ENCODE measurements at places on chromosomes 5 and 9. TPM values are rescaled to one million over a fixed set of nuclear protein-coding genes. Genes with fewer than 3 reads are reported as not detected.

- peak within 1 kb of the TSS; percentile 74 for H3K4me3 ChIP-seq
- peaks cover 20% of the 10 kb centered on the region for H3K4me1 ChIP-seq
- H3K36me3 ChIP-seq = no peaks in the 10 kb centered on the region
- peak within 1 kb of the TSS; percentile 63 for H3K27ac ChIP-seq
- DNase-seq = peak; percentile 81
Observed at GRCh38 chr9:137077010-137077747, at the start of gene UAP1L1. Gene UAP1L1, plus strand, starts transcription at chr9:137077517. Its CDS starts 16 bp downstream, at chr9:137077533.

- H3K4me3 ChIP-seq = no peak overlapping the region
- H3K27ac ChIP-seq = no peak overlapping the region
- no peaks in the 10 kb centered on the region for H3K27me3 ChIP-seq
- no peak for DNase-seq
Observed at GRCh38 chr5:15440434-15440833, 59.5 kb upstream of the FBXL7 start.

GRCh38 chr9:36748322-36748899, 175.7 kb downstream of the MELK start:
- H3K4me3 ChIP-seq = no peak overlapping the region
- H3K27me3 ChIP-seq = peaks cover 15% of the 10 kb centered on the region
- H3K36me3 ChIP-seq = no peaks in the 10 kb centered on the region
- no peak for DNase-seq

The IL4 gene
- not detected for total RNA-seq

The GRM6 gene
- total RNA-seq = not detected

DNA sequence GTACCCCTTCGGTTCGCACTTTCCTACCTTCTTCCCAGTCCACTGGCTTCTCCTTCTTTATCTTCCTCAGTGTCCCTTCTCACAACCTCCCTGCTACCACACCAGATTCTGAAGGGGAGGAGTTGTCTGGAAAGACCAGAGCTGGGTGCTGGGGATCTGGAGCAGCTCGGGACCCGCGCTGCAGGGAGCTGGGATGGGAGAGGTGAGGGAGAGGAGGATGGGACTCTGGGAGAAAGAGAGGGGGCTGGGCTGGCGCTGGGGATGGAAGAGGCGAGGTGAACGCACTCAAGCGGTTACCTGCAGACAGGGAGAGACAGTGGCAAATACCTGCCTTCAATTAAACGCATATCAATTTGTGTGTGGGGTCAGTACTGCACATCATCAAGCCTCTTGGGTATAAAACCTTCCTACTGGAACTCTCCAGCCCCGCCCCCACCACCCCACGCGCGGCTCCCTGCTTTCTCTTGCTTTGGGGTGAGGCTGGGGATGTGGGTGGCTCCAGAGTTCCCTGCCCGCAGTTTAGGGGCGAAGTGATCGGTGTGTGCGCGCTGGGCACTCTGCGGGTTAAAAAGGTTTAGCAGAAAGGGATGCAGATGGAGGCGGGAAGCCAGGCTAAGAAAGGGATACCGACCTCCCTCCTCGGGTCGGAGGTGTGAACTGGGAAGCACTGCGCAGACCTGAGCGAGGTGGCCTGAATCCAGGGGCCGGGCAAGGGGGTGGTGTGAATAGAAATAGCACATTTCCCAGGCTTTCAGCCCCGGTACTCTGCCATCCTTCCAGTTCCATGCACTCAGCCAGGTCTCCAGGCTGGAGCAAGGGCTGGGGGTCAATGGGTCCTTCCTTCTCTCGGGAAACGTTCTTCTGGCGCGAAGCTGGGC, 977 bp upstream of the PAM start:
- H3K27ac ChIP-seq = peak overlapping the region; percentile 69
- DNase-seq = no peak
- peaks cover 9% of the 10 kb centered on the region for H3K27me3 ChIP-seq

GRCh38 chr9:17927616-17928015, 348.8 kb downstream of the SH3GL2 start:
- no peaks in the 10 kb centered on the region for H3K27me3 ChIP-seq
- no peaks in the 10 kb centered on the region for H3K36me3 ChIP-seq
- H3K4me1 ChIP-seq = no peaks in the 10 kb centered on the region

- peak; percentile 29 for DNase-seq
- H3K27me3 ChIP-seq = no peaks in the 10 kb centered on the region
- H3K36me3 ChIP-seq = peaks cover 35% of the 10 kb centered on the region
- peak overlapping the region; percentile 50 for H3K4me3 ChIP-seq
- H3K4me1 ChIP-seq = peaks cover 23% of the 10 kb centered on the region
Observed at GRCh38 chr5:40834391-40834848, 602 bp downstream of the RPL37 start.

The FOXI1 gene
- total RNA-seq = not detected

DNA sequence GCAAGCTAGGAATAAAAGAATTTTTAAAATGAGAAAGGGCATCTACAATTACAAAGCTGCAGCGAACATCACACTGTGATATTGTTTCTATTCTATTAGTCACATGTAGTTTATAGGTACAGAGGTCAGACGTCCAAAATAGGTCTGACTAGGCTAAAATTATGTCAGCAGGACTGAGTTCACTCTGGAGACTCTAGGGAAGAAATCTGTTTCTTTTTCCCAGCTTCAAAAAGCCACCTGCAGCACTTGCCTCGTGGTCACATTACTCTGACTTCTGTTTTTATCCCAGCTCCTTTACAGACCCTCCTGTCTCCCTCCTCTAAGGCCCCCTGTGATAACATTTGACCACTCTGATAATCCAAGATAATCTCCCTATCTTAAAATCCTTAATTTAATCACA, 5.1 kb upstream of the CKS2 start:
- H3K4me1 ChIP-seq = peaks cover 3% of the 10 kb centered on the region
- H3K4me3 ChIP-seq = no peak overlapping the region
- H3K27me3 ChIP-seq = no peaks in the 10 kb centered on the region
- H3K27ac ChIP-seq = no peak overlapping the region
- no peaks in the 10 kb centered on the region for H3K36me3 ChIP-seq
- no peak for DNase-seq

The PMPCA gene
- 24.3 TPM for total RNA-seq

DNA sequence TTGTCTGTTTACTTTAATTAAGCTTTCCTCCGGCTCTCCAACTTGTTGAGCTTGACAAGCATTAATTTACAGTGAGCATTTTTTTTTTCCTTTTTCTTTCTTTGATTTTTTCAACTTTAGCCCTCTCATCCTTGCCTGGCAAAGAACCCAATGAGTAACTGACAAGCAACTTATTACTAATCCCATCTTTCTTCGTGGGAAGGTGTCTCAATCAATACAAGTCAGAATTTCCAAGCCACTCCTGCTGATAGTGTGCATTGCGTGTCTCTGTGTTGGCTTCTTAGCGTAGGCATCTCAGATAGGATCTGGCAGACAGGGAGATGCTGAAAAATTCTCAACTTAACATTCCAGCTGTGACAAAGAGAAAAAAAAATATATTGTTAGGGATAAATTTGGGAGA, 527.7 kb upstream of the WWC1 start:
- H3K36me3 ChIP-seq = no peaks in the 10 kb centered on the region
- no peak overlapping the region for H3K27ac ChIP-seq
- H3K4me1 ChIP-seq = no peaks in the 10 kb centered on the region
- no peak overlapping the region for H3K4me3 ChIP-seq
- DNase-seq = no peak
- H3K27me3 ChIP-seq = no peaks in the 10 kb centered on the region

GRCh38 chr5:129163810-129164378, 69.3 kb downstream of the ISOC1 start:
- DNase-seq = no peak
- H3K27me3 ChIP-seq = no peaks in the 10 kb centered on the region
- no peak overlapping the region for H3K27ac ChIP-seq
- H3K4me3 ChIP-seq = no peak overlapping the region
- H3K4me1 ChIP-seq = no peaks in the 10 kb centered on the region

The SHISAL2B gene
- total RNA-seq = not detected

- no peak for DNase-seq
- H3K27me3 ChIP-seq = no peaks in the 10 kb centered on the region
- no peaks in the 10 kb centered on the region for H3K36me3 ChIP-seq
Observed at GRCh38 chr5:63650581-63650980, 311.7 kb downstream of the HTR1A start.

GRCh38 chr5:96459313-96460121, 26.5 kb upstream of the PCSK1 start:
- no peak overlapping the region for H3K27ac ChIP-seq
- H3K4me3 ChIP-seq = no peak overlapping the region
- H3K36me3 ChIP-seq = no peaks in the 10 kb centered on the region
- DNase-seq = no peak
- no peaks in the 10 kb centered on the region for H3K4me1 ChIP-seq

- peaks cover 7% of the 10 kb centered on the region for H3K4me1 ChIP-seq
- peaks cover 96% of the 10 kb centered on the region for H3K27me3 ChIP-seq
- peak; percentile 15 for DNase-seq
- no peak overlapping the region for H3K27ac ChIP-seq
- H3K4me3 ChIP-seq = no peak overlapping the region
Observed at GRCh38 chr9:132164604-132165362, 2.9 kb downstream of the NTNG2 start.

DNA sequence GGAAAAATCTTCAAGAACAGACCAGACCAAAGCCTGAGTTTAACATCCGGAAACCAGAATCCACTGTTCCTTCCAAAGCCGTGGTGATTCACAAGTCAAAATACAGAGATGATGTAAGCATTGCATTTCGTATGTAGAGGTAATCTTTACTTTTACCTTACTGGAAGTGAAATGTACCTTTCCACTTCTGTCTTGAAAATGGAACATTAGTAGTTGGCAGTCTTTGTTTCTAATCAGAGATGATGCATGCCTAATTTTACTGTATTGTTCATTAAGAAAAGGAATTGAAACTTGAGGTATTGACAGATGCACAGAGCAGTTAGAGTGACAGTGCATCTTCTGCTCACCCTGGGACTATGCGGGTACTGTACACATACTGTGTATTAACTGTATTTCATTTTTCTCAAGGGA, 34.6 kb downstream of the HABP4 start:
- H3K4me3 ChIP-seq = no peak overlapping the region
- no peaks in the 10 kb centered on the region for H3K27me3 ChIP-seq
- H3K36me3 ChIP-seq = no peaks in the 10 kb centered on the region

DNA sequence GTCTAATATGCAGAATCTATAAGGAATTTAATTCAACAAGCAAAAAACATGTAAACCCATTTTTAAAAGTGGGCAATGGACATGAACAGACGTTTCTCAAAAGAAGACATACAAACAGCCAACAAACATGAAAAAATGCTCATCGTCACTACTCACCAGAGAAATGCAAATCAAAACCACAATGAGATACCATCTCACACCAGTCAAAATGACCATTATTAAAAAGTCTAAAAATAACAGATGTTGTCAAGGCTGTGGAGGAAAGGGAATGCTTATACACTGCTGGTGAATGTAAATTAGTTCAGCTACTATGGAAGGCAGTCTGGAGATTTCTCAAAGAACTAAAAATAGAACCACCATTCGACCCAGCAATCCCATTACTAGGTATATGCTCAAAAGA, 3.1 kb upstream of the KLHL3 start:
- H3K27me3 ChIP-seq = no peaks in the 10 kb centered on the region
- no peaks in the 10 kb centered on the region for H3K36me3 ChIP-seq
- H3K4me3 ChIP-seq = no peak overlapping the region
- H3K27ac ChIP-seq = no peak overlapping the region

DNA sequence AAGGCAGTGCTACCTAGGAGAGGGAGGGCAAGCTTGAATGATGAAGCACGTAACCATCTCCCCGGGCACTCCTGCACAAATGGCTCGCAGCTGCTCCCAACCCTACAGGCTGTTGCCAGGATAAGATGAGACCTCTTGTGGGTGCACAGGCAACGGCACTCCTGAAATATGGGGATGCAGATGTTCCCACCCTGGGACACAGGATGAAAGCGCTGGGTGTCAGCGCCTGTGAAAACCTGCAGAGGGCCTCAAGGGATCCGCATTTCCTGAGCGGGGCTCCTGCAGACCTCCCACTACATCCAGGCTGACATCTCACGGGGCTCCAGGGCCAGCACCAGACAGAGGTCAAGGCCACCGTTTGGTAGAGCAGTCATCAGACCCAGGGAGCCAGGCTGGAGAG, 60.7 kb downstream of the SMIM23 start:
- H3K27ac ChIP-seq = no peak overlapping the region
- H3K4me1 ChIP-seq = no peaks in the 10 kb centered on the region
- DNase-seq = no peak
- H3K36me3 ChIP-seq = no peaks in the 10 kb centered on the region
- no peak overlapping the region for H3K4me3 ChIP-seq
- H3K27me3 ChIP-seq = no peaks in the 10 kb centered on the region

- DNase-seq = peak; percentile 52
- H3K27me3 ChIP-seq = no peaks in the 10 kb centered on the region
- no peaks in the 10 kb centered on the region for H3K4me1 ChIP-seq
Observed at GRCh38 chr5:150562832-150563231, 54.9 kb downstream of the NDST1 start.

The CHSY3 gene
- 0.79 TPM for total RNA-seq

DNA sequence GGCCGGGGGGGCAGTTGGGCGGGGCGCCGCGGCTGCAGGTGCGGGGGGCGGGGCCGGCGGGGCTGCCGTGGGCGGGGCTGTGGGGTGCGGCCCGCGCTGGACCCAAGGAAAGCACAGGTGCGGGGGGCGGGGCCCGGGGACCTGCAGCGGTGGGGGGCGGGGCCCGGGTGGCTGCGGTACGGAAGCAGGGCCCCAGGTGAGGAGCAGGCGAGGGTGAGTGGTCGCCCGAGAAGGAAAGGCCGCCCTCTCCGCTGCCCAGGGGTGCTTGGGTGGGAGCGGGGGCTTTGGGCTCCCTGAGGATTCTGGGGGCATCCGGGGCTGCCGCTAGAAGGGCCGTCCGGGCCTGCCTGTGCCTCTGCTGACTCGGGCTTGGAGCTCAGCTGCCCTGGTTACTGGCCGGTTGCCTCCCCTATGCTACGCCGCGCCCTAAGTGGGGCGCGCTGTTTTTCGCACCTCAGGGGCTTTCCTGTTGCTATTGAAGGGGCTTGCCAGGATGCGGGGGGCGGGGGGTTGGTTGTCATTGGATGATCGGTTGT, 767 bp downstream of the RALGPS1 start:
- peak overlapping the region; percentile 91 for H3K27ac ChIP-seq
- peak; percentile 92 for DNase-seq
- peaks cover 4% of the 10 kb centered on the region for H3K27me3 ChIP-seq

The PLPP7 gene
- total RNA-seq = 3.3 TPM

- peak overlapping the region; percentile 69 for H3K27ac ChIP-seq
- peaks cover 26% of the 10 kb centered on the region for H3K4me1 ChIP-seq
- DNase-seq = no peak
- H3K4me3 ChIP-seq = no peak overlapping the region
Observed at GRCh38 chr9:128059365-128059983, 7.6 kb downstream of the NAIF1 start.

The F12 gene
- total RNA-seq = 2.6 TPM

The SLC25A2 gene
- total RNA-seq = not detected
